Suprapubic skin (tissue), 4 donors: ENCODE measurements at places on chromosomes 16 and 17.

GRCh38 chr17:14311186-14311705 lies 10.4 kb downstream of the HS3ST3B1 start:
- DNase-seq, result no peak

DNA sequence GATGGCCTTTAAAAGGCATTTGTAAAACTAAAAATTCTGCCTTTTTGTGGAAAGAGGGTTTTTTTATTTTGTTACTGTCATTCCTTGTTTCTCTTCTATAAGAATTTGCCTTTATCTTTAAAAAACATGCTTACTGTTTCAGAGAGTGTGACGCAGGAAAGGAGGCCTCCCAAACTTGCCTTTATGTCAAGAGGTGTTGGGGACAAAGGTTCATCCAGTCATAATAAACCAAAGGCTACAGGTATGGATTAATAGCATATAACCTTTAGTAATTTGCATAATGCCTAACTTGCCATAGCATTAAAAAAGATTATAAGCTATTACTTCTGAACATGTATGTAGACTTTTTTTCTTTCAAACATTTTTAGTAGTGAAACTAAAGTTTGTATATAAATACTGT lies 34.2 kb downstream of the CYLD start:
- DNase-seq, result no peak

GRCh38 chr17:38559051-38559879 lies 46.5 kb downstream of the SRCIN1 start:
- peak; percentile 90 for DNase-seq

- DNase-seq, result no peak
Observed at GRCh38 chr16:87012954-87013938, 303.9 kb downstream of the C16orf95 start.

- no peak for DNase-seq
Observed at GRCh38 chr17:81517009-81517338, 4.4 kb upstream of the ACTG1 start.

DNA sequence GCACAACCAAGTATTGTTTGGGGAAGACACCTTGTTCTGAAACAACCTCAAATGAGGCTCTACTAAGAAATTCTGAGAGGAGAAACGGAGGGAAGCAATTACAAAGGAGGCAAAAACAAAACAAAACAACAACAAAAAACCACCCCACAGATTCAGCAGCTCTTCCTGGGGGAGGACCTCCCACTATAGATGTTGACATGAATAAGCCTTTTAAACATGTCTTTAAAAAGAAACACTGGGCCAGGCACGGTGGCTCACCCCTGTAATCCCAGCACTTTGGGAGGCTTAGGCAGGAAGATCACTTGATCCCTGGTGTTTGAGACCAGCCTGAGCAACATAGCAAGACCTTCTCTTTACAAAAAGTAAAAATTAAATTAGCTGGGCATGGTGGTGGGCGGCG lies 22.6 kb upstream of the JPH3 start:
- no peak for DNase-seq

DNA sequence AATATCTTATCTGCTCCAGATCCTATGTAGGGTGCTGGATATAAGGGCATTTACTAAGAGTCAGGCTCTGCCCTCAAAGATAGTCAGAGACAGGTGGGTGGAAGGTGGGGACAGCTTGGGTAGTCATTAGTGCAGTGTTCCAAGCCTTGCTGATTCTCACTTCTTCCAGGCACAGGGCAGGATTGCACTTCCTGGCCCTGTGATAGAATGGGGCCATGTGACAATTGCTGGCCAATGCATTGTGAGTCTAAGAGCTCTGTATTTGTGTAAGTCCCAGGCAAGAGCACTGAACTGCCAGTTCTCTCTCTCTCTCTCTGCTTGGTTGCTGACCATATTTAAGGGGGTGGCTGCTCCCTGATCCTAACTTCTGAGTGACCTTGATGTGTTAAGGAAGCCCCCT lies 112.1 kb downstream of the C16orf78 start:
- peak; percentile 14 for DNase-seq

DNA sequence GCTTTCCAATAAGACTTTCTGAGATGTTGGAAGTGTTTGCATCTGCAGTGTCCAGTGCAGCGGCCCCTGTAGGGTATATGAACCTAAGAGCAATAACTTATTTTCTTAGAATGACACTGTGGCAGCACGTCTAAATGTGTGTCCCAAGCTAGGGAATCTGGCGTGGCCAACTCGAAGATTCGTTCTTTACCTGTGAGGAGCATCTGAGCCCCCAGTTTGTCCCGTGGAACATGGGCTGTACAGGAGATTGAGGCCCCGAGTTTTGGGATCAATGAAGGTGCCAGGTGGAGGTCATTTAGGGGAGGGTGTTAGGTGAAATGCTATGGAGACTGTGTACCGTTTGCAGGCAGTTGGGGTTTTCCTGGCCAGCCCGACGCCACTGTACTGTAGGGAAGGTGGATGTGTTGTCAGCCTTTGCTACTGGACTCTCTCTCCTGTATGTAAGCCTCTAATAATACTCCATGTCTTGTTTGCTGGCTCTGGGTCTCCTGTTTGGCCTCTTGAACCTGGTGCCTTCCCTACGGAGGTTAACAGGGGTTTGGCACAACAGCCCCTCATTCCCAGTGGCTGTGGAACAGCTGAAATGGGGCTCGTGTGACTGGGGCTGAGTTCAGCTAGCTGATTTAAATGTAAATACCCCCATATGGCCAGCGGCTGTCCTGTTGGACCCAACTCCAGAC lies 45.5 kb upstream of the SDK2 start:
- no peak for DNase-seq

DNA sequence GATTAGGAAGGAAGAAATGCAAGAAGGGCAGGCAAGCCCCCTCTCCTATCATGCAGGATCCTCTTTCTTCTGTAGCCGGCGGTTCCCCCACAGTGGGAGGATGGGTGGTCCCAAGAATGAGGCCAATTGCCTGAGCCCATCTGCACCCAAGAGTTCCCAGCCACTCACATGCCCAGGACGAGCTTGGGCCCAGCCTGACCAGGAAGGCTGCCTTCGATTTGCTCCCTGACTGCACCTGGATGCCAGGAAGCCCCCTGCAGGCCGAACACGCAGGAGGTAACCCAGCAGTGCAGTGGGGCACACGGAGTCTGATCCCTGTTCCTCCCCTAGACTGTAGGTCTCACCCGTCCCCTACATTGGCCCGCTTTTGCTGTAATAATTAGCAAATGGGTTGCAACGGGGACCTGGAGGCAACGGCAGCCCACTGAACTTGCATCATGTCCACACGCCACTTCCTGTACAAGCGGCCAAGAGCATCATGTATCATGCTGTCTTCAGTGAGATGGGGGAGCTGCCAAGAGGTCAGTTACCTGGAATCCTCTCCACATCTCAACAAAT lies 67.5 kb downstream of the AMFR start:
- DNase-seq, result peak; percentile 57

GRCh38 chr16:86578611-86579267 lies 390 bp downstream of the FOXL1 start:
- no peak for DNase-seq

GRCh38 chr17:76240461-76241203 lies at the start of gene RNF157:
TSS of gene RNF157 (minus strand) at chr17:76240493. CDS start at chr17:76240240, 253 bp downstream.
- DNase-seq, result peak; percentile 69

DNA sequence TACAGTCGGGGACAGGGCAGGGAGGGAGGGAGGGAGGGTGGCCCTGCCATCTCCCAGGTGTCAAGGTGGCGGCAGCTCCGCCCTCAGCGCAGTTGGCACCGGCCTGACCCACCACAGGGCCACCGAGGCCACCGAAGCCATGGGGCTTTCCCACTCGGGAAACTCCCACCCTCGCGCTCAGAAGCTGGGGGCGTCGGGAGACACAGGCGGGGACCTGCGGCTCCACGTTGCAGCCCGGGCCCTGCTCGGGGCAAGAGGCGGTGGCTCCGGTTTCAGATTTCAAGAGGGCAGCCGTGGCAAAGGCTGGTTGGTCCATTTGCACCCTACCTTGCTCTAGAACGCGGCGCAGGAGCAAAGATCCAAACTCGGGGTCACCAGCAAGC lies 544 bp downstream of the CYB561 start:
- no peak for DNase-seq

- DNase-seq, result no peak
Observed at GRCh38 chr17:74796211-74796610, 20.1 kb upstream of the NAT9 start.

- no peak for DNase-seq
Observed at GRCh38 chr17:65495122-65496055, 66.1 kb downstream of the AXIN2 start.

- DNase-seq, result no peak
Observed at GRCh38 chr17:78919861-78920450, 5.2 kb downstream of the TIMP2 start.

DNA sequence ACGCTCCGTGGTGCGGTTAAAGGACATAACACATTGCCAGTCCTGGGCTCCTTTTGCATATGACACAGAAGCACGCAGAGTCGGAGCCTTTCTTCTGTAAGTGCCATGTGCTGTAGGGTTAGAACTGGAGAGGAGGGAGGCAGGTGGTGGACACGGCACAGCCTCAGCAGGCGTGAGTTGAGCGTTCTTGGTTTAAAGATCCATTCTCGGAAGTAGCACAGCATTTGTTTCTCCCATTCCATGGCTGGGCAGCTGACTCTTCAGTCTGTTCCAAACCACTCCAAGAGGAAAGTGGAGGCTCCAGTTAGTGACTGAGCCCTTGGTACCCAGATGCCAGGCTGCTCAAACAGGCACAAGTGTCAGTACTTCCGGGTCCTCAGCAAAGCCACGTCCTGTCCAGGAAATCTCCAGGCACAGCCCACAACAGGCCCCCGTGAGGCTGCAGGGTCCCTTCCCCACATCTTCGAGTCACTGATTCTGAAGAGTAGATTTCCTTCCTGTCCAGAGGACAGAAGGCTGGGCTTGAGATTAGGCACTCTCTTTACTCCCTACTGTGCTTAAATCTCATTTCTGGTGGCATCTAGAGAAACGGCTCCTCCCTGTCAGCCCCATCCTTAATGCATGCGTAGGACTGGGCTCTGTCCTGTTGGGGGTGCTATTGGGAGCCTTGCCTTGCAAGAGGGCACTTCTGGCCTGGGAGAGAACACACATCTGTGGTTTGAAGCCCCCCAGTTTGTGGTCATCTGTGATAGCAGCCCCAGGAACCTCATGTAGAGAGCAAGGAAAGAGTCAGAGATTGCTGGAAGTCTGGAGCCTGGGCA lies 39.6 kb upstream of the NAT9 start:
- no peak for DNase-seq

GRCh38 chr17:80603396-80603795 lies 58.8 kb downstream of the RPTOR start:
- DNase-seq, result no peak

GRCh38 chr17:42809250-42809649 lies 10.6 kb downstream of the CNTD1 start:
- no peak for DNase-seq

DNA sequence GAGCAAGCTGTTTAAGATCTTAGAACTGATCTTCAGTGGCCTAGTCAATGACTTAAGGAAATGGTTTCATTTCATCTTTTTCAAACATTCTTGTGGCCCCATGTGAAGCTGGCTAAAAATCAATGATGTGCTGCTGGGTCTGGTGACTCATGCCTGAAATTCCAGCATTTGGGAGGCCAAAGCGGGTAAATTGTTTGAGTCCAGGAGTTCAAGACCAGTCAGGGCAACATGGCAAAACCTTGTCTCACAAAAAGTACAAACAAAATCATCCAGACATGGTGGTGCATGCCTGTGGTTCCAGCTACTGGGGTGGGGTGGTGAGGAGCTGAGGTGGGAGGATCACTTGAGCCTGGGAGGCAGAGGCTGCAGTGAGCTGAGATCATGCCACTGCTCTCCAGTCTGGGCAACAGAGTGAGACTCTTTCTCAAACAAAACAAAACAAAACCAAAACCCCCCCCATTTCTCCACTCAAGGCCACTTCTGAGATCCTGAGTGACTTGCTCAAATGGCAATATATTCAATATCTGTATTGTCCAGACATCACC lies 17.4 kb upstream of the COL1A1 start:
- DNase-seq, result no peak

GRCh38 chr17:9285602-9286427 lies 264.5 kb downstream of the NTN1 start:
- peak; percentile 9 for DNase-seq

DNA sequence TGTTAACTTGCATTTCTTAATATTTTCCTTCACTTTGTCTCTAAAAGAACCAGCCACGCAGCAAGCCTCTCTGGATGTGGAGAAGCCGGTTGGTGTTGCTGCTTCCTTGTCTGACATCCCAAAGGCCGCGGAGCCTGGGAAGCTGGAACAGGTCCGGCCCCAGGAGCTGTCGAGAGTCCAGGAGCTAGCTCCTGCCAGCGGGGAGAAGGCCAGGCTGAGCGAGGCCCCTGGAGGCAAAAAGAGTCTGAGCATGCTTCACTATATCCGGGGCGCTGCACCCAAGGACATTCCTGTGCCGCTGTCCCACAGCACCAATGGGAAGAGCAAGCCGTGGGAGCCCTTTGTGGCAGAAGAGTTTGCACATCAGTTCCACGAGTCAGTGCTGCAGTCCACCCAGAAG lies 22.8 kb downstream of the GINS2 start:
- no peak for DNase-seq

- no peak for DNase-seq
Observed at GRCh38 chr17:44065668-44066203, 735 bp downstream of the LSM12 start.

GRCh38 chr16:89436366-89436765 lies 54.0 kb downstream of the ANKRD11 start:
- DNase-seq, result no peak

DNA sequence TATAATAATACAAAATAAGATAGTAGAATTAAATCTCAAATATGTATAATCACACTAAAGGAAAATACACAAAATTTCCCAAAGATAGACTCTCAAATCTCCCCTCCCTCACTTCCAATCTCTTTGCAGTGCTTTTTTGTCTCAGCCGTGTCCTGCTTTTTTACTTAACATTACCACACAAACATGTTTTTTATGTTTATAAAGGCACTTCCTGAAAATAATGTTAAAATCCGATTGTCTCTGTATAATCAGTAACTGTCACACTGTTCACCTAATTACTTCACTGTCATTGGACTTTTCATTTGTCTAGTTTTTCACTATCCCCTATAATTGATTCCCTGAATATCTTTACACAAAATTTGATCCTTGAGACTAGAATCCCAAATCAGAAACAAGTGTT lies 38.2 kb upstream of the ALDH3A2 start:
- no peak for DNase-seq

DNA sequence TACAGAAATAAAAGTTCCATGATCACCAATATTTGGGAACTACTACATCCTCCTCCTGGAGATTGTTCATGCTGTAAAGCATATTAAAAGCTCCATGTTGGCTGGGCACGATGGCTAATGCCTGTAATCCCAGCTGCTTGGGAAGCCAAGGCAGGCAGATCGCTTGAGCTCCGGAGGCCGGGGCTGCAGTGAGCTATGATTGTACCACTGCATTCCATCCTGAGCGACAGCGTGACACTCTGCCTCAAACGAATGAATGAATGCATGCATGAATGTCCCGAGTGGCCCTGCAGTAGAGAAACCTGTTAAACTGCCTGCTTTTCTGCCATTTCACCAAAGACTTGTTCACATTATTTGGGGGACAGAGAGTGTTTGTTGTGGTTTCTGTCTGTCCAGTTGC lies 15.0 kb downstream of the CNEP1R1 start:
- DNase-seq, result no peak

DNA sequence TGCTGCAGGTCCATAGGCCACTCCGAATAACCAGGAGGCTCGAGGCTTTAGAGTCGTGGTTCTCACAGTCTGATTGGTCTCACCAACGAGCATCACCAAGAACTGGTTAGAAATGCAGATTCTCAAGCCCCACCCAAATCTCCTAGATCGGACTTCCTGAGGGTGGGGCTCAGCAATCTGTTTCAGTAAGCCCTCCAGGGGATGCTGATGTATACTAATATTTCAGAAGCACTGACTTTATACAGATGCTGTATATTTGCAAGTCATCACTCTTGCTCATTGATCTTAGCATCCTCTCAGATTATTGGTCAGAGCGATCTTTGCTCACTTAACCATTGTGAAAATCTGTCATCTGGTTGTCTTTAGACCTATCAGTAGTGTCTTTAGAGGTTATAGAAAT lies 4.4 kb upstream of the VAC14 start:
- no peak for DNase-seq
